ENCODE measurements at places on chromosomes 13 and 19. TPM values are rescaled to one million over a fixed set of nuclear protein-coding genes. Genes with fewer than 3 reads are reported as not detected.

The CCDC106 gene
- 11.8 TPM for total RNA-seq

The MBD3L3 gene
- total RNA-seq = not detected

The ZNF317 gene
- total RNA-seq = 29.5 TPM

- DNase-seq = peak; percentile 49
- no peaks in the 10 kb centered on the region for H3K27me3 ChIP-seq
- H3K4me1 ChIP-seq = peaks cover 16% of the 10 kb centered on the region
- no peaks in the 10 kb centered on the region for H3K36me3 ChIP-seq
- peak overlapping the region; percentile 78 for H3K27ac ChIP-seq
Measured at GRCh38 chr13:33349986-33350826, 64.7 kb upstream of the STARD13 start.

The ZNF229 gene
- total RNA-seq = 6.0 TPM

DNA sequence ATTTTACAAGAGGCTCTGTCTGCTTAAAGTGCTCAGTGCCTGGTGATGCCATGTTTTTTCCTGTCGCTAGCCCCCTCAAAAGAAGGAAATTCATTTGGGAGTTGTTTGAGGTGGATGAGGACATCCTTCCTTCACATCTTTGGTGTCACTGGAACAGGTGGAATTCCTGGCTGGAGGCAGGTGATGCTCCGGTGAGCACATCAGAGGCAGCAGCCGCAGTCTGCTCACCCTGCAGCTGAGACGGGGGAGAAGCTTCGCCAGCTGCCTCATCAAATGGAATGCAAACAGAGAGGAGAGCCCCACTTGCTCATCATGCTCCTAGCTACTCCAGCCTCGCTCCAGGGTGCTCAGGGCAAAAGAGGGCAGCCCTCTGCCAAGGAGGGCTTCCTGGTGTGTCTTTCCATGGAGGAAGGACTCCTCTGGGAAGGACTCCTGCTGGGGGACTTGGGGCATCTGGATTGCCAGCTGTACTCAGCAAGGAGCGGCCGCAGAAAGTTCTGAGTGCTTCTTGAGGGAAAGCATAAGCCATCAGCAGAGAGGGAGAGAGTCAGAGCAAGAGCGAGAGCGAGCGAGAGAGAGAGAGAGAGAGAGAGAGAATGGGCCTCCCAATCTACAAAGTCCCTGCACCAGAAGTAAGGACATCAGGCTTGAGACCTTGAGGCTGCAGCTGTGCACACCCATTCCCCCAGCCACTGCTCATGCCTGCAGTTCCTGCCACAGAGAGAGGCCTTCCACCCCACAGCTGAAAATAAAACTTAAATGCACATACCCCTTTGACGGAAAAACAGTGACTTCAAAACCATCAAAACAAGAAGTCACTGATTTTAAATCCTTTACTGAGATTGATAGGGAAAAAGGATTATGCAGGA lies 74.3 kb upstream of the UBL3 start:
- DNase-seq = no peak
- H3K36me3 ChIP-seq = no peaks in the 10 kb centered on the region
- H3K27me3 ChIP-seq = no peaks in the 10 kb centered on the region
- no peak overlapping the region for H3K4me3 ChIP-seq
- H3K27ac ChIP-seq = peak overlapping the region; percentile 54
- H3K4me1 ChIP-seq = peaks cover 17% of the 10 kb centered on the region

GRCh38 chr19:51743405-51743804 lies 8.3 kb downstream of the FPR1 start:
- no peaks in the 10 kb centered on the region for H3K27me3 ChIP-seq
- H3K4me1 ChIP-seq = no peaks in the 10 kb centered on the region
- H3K36me3 ChIP-seq = no peaks in the 10 kb centered on the region
- DNase-seq = no peak
- no peak overlapping the region for H3K4me3 ChIP-seq

DNA sequence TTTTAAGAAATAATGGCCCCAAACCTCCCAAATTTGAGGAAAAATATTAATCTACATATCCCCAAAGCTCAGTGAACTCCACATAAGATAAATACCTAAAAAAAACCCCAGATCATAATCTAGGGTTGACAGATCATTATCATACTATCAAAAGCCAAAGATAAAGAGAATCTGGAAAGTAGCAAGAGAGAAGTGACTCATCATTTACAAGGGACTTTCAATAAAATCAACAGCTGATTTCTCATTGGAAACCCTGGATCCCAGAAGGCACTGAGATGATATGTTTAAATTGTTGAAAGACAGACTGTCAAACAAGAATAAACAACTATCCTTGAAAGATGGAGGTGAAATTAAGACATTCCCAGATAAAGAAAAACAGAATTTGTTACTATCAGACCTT lies 199.3 kb downstream of the KCNRG start:
- H3K4me3 ChIP-seq = no peak overlapping the region
- H3K27me3 ChIP-seq = no peaks in the 10 kb centered on the region
- no peak for DNase-seq
- H3K27ac ChIP-seq = no peak overlapping the region
- no peaks in the 10 kb centered on the region for H3K36me3 ChIP-seq
- no peaks in the 10 kb centered on the region for H3K4me1 ChIP-seq

DNA sequence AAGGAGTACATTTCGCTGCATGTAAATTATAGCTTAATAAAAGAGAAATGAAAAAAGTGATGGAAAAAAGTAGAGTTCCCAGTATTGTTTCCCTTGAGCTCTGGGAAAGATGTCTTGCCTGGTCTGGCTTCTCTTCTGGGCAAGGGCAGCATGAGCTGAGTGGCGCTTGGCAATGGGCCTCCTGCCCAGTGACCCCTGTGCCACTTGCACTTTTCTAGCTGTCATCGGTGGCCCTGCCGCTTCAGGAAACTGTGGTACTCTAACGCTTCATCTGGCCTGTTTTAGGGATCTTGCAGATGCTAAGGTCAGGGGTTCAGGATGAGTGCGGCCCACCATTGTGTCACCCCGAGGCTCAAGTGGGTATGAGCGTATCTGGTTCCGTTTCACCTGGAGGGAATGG lies 161.4 kb downstream of the MTUS2 start:
- no peaks in the 10 kb centered on the region for H3K27me3 ChIP-seq
- no peaks in the 10 kb centered on the region for H3K4me1 ChIP-seq
- H3K27ac ChIP-seq = no peak overlapping the region
- H3K4me3 ChIP-seq = no peak overlapping the region
- no peaks in the 10 kb centered on the region for H3K36me3 ChIP-seq

DNA sequence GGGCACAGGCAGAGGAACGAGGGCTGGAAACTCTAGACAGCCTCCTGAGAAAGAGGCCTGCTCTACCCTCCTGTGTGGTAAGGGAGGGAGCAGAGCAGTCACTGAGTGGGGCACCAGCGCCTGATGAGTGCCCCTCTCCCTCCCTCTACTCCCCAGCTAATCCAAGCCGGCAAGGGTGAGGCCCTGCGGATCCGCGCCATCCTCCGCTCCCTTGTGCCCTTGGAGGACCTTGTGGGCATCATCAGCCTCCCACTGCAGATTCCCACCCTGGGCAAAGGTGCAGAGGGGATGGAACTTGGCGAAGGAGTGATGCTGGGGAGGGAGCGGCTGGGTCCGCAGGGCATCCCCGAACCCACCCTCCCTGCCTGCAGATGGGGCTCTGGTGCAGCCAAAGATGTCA lies 67.0 kb downstream of the RYR1 start:
- no peak for DNase-seq
- H3K27me3 ChIP-seq = no peaks in the 10 kb centered on the region
- H3K36me3 ChIP-seq = no peaks in the 10 kb centered on the region

- no peak overlapping the region for H3K27ac ChIP-seq
- DNase-seq = no peak
- H3K4me1 ChIP-seq = peaks cover 5% of the 10 kb centered on the region
- H3K27me3 ChIP-seq = no peaks in the 10 kb centered on the region
- H3K4me3 ChIP-seq = no peak overlapping the region
Measured at GRCh38 chr19:9877780-9878510, 42.8 kb downstream of the PIN1 start.

GRCh38 chr19:48403606-48404005 lies 10.1 kb downstream of the GRIN2D start:
- DNase-seq = peak; percentile 61
- H3K4me3 ChIP-seq = no peak overlapping the region
- no peak overlapping the region for H3K27ac ChIP-seq
- H3K36me3 ChIP-seq = no peaks in the 10 kb centered on the region
- H3K4me1 ChIP-seq = peaks cover 2% of the 10 kb centered on the region

DNA sequence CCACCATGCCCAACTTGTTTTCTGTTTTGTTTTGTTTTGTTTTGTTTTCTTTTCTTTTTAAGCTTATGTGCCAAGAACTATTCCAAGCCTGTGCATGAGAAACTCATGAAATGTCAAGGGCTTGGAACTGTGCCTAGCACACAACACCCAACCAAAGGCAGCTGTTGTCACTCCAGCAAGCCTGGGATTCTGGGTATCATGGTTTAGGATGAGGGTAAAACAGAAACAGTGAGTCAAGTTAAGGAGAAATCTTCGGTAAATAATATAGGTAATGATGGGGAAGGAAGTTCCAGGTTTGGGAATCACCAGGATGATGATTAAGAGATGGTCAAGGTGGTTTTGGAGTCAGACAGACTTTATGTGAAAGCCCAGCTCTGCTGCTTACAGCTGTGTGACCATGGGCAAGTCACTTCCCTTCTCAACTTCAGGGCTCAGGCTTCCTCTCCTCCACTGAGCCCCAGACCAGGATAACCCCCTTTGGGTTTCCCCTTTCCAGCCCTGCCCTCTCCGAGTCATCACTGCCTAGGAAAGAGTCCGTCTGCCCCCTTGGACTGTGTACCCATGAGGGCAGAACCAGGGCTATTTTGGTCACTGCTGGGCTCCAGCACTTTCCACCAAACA lies 5.0 kb downstream of the PVR start:
- no peak overlapping the region for H3K4me3 ChIP-seq
- H3K4me1 ChIP-seq = peaks cover 35% of the 10 kb centered on the region
- DNase-seq = peak; percentile 46
- H3K27ac ChIP-seq = peak overlapping the region; percentile 21
- H3K36me3 ChIP-seq = peaks cover 30% of the 10 kb centered on the region

DNA sequence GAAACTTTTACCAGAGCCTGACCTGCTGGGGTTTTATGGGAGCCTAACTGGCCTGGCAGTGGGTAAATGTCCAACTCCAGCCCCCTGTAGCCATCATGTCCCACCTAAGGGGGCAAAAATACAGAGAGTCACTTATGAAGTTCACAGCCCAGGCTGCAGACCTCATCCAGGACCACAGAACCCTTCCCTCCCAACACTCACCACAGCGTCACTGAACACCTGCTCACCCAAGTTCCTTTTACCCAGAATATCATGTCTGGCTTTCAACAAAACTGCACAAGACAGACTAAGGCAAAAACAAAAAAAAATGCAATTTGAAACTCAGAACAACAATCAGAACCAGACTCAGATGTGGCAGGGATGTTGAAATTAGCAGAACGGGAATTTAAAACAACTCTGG lies 6.4 kb downstream of the CEACAM3 start:
- no peaks in the 10 kb centered on the region for H3K36me3 ChIP-seq
- no peaks in the 10 kb centered on the region for H3K27me3 ChIP-seq
- no peaks in the 10 kb centered on the region for H3K4me1 ChIP-seq
- H3K4me3 ChIP-seq = no peak overlapping the region

DNA sequence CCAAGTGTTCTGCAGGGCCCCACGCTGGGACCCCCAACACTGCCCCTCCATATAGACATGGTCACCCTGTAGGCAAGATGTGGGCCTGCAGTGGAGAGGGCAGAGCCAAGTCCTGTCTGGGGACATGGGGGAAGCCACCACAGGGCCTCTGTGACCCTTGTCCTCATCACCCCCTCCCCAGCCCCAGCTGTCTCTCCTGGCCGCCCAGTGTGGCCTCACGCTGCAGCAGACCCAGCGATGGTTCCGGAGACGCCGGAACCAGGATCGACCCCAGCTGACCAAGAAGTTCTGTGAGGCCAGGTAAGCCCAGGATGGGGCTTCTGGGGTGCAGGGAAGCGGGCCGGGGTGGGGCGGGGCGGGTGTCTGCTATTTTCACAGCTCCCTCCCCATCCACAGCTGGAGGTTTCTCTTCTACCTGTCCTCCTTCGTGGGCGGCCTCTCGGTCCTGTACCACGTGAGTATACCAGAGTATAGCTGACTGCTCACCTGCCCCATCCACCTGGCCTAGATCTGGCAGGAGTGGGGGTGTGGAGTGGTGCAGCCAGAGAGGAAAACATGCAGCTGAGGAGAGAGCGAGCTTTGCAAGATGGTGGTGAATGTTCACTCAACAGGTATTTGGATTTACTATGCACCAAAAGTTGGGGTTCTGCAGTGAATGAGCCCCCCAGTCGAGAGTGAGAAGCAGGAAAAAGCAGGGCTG lies 46.4 kb downstream of the CERS4 start:
- no peaks in the 10 kb centered on the region for H3K27me3 ChIP-seq
- no peaks in the 10 kb centered on the region for H3K4me1 ChIP-seq
- no peaks in the 10 kb centered on the region for H3K36me3 ChIP-seq
- no peak overlapping the region for H3K4me3 ChIP-seq

The TNFRSF19 gene
- total RNA-seq = 0.29 TPM

GRCh38 chr13:89465366-89465765 lies 1794.2 kb downstream of the SLITRK5 start:
- no peak overlapping the region for H3K27ac ChIP-seq
- no peaks in the 10 kb centered on the region for H3K4me1 ChIP-seq
- H3K27me3 ChIP-seq = no peaks in the 10 kb centered on the region
- H3K4me3 ChIP-seq = no peak overlapping the region

GRCh38 chr19:15911599-15912235 lies 13.8 kb upstream of the CYP4F2 start:
- H3K4me1 ChIP-seq = no peaks in the 10 kb centered on the region
- H3K27ac ChIP-seq = no peak overlapping the region
- no peaks in the 10 kb centered on the region for H3K36me3 ChIP-seq
- H3K27me3 ChIP-seq = peaks cover 10% of the 10 kb centered on the region

DNA sequence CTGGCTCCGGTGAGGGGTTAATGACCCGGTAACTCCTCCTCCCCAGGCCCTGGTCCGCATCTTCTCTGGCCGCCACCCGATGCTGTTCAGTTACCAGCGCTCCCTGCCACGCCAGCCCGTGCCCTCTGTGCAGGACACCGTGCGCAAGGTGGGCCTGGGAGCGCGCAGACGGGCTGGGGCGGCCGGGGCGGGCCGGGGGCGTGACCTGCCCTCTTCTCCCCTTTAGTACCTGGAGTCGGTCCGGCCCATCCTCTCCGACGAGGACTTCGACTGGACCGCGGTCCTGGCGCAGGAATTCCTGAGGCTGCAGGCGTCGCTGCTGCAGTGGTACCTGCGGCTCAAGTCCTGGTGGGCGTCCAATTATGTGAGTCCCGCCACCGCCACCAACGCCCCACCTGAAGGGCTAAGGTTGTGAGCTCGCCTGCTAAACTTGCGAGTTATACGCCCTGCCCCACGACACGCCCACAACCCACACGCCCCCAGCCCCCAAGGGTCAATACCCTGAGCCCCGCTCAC lies 10.4 kb downstream of the CPT1C start:
- no peaks in the 10 kb centered on the region for H3K36me3 ChIP-seq
- DNase-seq = no peak
- no peak overlapping the region for H3K4me3 ChIP-seq
- H3K27ac ChIP-seq = no peak overlapping the region
- H3K4me1 ChIP-seq = no peaks in the 10 kb centered on the region
- H3K27me3 ChIP-seq = no peaks in the 10 kb centered on the region

The RFPL4AL1 gene
- total RNA-seq = not detected

The HSH2D gene
- total RNA-seq = not detected

GRCh38 chr13:45718992-45719391 lies 16.9 kb downstream of the CBY2 start:
- H3K27me3 ChIP-seq = peaks cover 4% of the 10 kb centered on the region
- H3K4me1 ChIP-seq = peaks cover 14% of the 10 kb centered on the region

GRCh38 chr19:36331353-36332228 lies 47.4 kb downstream of the ZFP14 start:
- no peak overlapping the region for H3K27ac ChIP-seq
- no peaks in the 10 kb centered on the region for H3K27me3 ChIP-seq
- DNase-seq = peak; percentile 88
- no peaks in the 10 kb centered on the region for H3K4me1 ChIP-seq

Measured in endothelial cell of umbilical vein (primary cell).